Right atrium auricular region (tissue), 2 donors: ENCODE measurements at places on chromosomes 2 and 18. TPM values are rescaled to one million over a fixed set of nuclear protein-coding genes. Genes with fewer than 3 reads are reported as not detected.

Gene BCL2
- total RNA-seq: 8.0 TPM

- no peak for DNase-seq
- no peaks in the 10 kb centered on the region for H3K36me3 ChIP-seq
Observed at GRCh38 chr2:130882111-130882690, 45.5 kb downstream of the ARHGEF4 start.

GRCh38 chr2:205166745-205167144 lies 515.6 kb upstream of the NRP2 start:
- H3K4me1 ChIP-seq: no peaks in the 10 kb centered on the region
- no peak for DNase-seq
- no peaks in the 10 kb centered on the region for H3K36me3 ChIP-seq
- no peak overlapping the region for H3K4me3 ChIP-seq
- no peaks in the 10 kb centered on the region for H3K27me3 ChIP-seq

GRCh38 chr18:49985236-49985635 lies 171.9 kb upstream of the ACAA2 start:
- no peaks in the 10 kb centered on the region for H3K4me1 ChIP-seq
- no peak overlapping the region for H3K4me3 ChIP-seq
- no peak for DNase-seq
- no peaks in the 10 kb centered on the region for H3K36me3 ChIP-seq
